Activated CD4-positive, alpha-beta T cell treated with anti-CD3 and anti-CD28 coated beads for 1 hour (primary cell): ENCODE measurements at places on chromosomes 3 and 15.

DNA sequence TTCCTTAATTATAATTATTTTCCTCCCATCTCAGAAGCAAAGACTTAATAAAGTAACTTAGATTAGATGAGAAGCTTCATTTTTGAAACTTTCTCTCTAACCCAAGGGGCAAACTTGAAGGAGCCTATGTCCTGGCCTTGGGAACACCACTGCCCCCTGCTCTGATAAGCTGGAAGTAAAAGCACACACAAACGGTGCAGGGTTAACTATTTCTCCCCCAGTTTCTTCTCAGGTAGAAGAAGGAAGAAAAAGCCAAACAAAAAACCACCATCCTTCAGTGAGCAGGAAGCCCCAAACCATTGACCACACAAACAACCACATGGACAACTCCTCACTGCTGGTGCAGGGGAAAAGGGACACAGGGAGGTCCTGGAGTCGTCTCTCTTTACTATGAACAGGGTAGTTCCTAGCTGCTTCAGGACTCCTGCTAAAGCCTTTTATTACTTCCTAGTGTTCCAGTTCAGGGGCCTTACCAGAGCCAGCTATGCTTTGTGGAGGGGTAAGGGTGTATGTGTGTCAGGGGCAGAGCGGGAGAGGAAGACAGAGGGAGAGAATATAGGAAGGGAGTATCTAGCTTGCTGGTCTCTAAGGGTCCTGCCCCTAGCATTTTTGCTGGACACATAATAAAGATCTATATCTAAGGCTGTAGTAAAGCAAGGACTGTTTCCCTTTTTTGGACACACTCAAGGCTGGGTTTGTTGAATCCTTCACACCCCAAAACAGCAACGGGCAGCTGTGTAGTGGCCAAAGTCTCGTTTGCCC is 94.0 kb upstream of the UMPS start:
- DNase-seq = no peak

DNA sequence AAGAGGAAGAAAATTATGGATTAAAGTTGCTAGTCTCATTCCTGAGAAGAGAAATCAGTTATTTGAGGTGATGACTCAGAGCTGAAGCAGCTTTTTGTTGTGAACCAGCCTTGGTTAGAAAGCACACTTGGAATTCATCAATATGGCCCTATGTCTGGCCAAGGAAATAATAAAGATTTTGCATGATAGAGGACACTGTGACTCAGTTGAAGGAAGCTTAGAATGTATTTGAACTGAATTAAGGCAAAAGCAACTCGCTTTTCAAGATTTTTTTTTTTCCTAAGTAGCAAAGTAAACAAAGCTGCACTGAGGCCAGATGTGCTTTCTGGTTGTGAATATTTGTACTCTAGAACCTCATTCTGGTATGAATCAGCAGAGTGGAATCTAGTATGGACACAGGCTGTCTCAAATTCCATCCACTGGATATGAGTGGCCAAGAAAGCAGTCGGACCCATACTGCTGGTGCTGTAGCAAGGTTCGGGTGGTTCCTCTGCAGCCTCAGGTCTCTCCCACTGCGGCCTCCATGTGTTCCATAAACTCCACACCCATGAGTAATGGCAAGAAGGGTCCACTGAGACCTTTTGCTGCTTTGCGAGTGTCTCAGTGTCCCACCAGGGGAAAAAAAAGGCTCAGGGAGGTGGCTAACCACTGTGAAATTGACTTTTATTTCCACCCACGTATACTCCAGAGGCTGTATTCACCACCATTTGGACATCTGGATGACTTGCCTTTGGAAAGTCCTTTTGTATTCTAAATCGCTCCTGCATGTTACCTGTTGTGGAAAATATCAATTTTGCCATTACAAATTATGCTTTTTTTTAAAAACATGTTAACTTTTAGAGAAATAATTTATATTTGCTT is 53.1 kb downstream of the TGFBR2 start:
- DNase-seq = no peak

DNA sequence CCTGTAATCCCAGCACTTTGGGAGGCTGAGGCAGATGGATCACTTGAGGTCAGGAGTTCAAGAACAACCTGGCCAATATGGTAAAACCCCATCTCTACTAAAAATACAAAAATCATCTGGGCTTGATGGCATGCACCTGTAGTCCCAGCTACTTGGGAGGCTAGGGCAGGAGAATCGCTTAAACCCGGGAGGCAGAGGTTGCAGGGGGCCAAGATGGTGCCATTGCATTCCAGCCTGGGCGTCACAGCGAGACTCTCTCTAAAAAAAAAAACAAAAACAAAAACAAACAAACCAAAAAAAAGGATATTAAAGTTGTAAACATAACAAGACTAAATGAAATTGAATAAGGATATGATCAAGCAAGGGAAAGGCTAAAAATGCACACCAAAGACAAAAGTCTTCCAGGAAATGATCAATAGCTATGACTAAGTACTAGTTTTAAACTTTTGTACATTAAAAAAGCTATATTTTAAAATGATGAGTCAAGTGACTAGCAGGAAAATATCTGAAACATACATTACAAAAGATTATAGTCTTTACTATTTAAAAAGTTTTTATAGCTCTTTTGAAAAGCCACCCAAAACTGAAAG is 28.6 kb downstream of the KLHL6 start:
- no peak for DNase-seq

GRCh38 chr15:38624244-38625205 is 59.9 kb upstream of the RASGRP1 start:
- no peak for DNase-seq

- no peak for DNase-seq
Measured at GRCh38 chr3:172903642-172904320, 153.3 kb downstream of the ECT2 start.

DNA sequence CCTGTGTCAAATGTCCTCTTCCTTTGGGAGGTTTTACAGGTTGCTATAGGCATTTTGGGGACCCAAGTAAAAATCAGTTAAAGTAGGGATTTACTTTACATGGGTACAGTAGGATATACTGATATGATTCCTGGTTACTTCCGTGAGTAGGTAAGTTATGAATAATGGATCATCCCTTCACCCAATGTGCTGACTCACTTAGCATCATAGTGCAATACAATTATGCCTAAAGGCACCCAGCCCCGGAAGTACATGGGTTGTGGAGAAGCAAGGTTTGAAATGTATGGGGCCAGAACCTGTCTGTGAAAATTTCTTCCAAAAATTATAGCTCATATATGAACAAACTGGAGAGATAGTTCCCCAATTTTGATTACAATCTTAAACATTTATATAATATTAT is 64.0 kb downstream of the GLB1 start:
- DNase-seq = no peak

DNA sequence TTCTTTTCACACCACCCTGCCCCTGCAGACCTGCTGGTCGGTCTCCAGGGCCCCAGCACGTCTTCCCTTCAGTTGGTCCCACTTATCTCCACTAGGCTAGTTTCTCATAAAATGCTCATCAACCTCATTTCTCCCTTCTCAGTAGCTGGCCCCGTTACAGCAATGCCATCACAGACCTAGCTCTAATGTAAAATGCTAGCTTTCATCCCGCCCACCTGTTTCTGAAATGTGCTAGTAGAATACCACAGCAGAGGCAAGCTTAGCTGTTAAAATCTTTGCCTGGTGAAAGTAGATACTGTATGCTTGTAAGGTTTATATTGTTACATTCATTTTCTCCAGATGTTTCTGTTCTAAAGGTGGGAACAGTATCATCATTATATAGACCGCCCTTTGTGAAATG is 13.1 kb downstream of the MKRN2OS start:
- no peak for DNase-seq

DNA sequence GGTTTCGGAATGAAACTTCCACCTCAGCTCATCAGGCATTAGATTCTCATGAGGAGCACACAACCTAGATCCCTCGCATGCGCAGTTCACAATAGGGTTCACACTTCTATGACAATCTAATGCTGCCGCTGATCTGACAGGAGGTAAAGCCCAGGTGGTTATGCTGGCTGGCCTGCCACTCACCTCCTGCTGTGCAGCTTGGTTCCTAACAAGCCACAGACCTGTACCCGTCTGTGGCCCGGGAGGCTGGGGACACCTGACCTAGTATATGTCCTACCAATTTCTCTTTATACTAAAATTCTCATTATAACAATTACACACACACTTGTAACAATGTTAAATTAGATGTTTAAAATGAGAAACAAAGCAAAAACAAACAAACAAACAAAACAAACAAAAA is 172.2 kb downstream of the SLC9A9 start:
- DNase-seq = no peak

- DNase-seq = no peak
Measured at GRCh38 chr3:185561374-185561943, 9.1 kb upstream of the LIPH start.

DNA sequence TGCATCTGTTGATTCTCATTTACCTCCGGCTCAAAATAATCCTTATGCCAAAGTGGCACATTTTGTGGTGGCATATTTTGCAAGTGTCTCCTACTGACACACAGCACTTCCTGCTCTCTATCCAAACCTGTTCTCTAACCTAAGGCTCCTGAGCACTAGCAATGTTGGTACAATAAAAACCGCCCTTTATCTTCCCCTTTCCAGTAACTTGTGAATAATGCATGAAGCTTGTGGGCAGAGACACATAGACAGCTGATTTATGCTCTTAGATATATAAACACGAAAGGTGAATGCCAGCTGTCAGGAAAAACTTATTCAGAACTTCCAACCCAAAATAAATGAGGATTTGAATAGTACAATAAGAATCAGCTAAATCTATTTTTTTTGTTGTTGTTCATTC is 34.6 kb upstream of the ARPIN start:
- DNase-seq = no peak

- DNase-seq = no peak
Measured at GRCh38 chr3:108175352-108175751, 46.9 kb downstream of the IFT57 start.

- DNase-seq = no peak
Measured at GRCh38 chr15:45314960-45315359, 62.9 kb downstream of the SLC28A2 start.

GRCh38 chr3:143535994-143536784 is 312.1 kb downstream of the SLC9A9 start:
- DNase-seq = no peak

DNA sequence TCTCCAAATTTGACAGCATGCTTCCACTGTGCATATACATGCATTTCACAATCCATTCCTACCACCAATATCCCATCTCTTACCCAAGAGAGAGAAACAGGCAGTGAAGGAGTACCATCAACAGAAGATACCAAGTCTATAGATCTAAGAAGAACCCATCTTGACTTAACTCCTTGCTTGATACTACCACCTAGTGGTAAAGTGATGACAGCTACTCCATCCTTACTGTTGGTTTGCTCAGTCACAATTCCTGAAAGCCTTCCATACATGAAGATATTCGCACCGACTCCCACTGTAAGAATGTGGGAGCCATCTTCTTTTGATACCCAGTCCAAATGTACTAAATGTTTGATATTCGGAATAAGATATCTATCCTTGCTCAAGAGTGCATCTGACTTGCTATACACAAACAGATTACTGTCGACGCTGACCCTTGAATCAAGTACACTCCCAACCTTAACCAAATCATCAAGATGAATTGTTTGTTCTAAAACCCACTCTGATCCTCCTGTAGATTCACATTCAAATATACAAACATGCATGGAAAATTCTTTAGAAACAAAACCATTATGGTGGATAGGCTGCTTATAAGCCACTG is 123.1 kb downstream of the DMXL2 start:
- DNase-seq = no peak

- DNase-seq = no peak
Measured at GRCh38 chr3:177321819-177322218, 124.5 kb upstream of the TBL1XR1 start.

GRCh38 chr3:132549169-132549568 is 47.9 kb upstream of the ACKR4 start:
- no peak for DNase-seq

DNA sequence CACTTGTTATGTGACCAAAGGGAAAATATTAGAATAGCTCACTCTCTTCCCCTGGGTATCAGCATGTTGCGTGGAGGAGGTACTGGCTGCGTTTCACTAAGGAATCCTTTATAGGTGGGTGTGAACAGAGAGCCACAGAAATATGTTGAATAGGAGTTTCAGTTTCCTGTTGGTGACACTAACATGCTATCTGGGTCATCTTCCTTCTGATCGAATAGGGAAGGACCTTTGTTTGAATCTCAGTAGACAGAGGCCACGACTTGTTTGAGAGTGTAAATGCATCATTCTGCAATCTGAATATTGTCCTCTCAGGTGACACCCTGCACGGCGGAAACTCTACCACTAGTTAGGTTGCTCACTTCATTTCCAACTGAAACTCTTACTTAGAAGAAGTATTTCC is 157.9 kb upstream of the SLC2A2 start:
- DNase-seq = no peak

GRCh38 chr15:40506964-40507571 is 36.3 kb downstream of the CHST14 start:
- DNase-seq = peak; percentile 50

- no peak for DNase-seq
Measured at GRCh38 chr15:40354408-40355171, 3.4 kb upstream of the DISP2 start.

GRCh38 chr3:166902374-166902773 is 477.7 kb downstream of the ZBBX start:
- no peak for DNase-seq

GRCh38 chr3:134839990-134840389 is 44.9 kb downstream of the EPHB1 start:
- DNase-seq = no peak

DNA sequence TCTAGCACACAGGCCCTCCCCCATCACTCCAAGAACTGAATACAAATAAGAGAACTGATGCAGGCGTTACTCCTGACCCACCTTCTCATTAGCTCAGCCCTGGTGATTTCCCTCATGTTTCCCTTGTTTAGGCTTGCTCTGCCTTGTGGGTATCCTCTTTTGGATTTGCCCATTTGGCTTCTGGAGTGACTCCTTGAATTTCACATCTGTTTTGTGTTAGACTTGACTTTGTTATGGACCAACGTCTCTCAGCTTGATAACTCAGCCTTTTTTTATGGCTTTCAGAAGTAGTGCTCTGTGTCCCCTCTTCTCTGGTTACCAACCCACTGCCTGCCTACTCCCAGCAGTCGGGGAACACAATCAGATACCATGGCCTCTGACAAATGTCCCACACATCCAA is 11.3 kb upstream of the TMOD3 start:
- DNase-seq = no peak

DNA sequence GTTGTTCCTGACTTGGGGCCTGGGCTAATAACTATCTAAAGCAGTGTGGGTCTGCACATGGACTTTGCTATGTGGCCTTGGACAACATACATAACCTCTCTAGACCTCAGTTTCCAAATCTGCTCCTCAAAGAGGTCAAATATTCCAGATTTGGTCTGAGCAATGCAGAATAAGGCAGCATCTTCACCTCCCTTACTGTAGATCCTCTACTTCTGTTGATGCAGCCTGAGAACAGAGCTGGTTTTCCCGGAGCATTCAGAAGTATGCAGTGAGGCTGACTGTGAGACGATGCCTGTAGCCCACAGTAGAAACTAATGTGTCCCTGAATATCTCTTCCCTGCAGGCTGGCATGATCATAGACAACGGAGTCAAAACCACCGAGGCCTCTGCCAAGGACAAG is 65.3 kb downstream of the MESD start:
- DNase-seq = no peak
